ENCODE measurements at places on chromosomes 7 and 10. TPM values are rescaled to one million over a fixed set of nuclear protein-coding genes. Genes with fewer than 3 reads are reported as not detected.
A peak's percentile ranks its signal among the peaks of the same experiment; 100 is the strongest.

DNA sequence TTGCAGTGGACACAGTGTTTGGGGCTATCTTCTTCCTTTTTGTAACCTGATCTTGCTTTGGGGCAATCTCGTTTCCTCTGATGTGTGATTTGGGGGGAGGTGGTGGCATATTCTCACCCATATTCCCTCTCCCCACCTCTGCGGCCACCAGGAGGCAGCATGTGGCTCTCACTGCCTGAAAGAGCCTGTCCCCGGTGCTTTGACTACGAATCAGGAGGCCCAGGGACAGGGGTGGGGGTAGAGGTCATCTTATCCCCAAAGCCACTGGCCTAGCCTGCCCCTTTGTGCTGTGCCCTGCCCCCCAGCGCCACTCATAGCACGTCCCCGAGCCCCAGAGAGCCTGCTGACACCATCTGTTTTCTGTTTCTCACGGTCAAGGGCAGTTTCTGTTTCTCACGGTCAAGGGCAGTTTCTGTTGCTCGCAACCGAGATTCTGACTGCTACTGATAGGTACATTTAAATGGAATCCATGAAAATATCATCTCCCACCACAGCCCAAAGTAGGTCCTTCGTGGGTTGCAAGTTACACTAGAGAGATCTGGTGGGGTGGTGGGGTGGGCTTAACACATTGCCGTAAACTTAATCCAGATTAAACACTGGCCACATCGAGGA lies 28.2 kb downstream of the PHYH start:
- peak; percentile 88 for DNase-seq

CALN1 gene
- 0.45 TPM for total RNA-seq

GRCh38 chr10:95321554-95322301 lies 30.9 kb upstream of the PDLIM1 start:
- DNase-seq: no peak

STEAP1B gene
- total RNA-seq: not detected

LRRN3 gene
- 0.48 TPM for total RNA-seq

GPR15LG gene
- total RNA-seq: 0.20 TPM

PKD2L1 gene
- total RNA-seq: 0.20 TPM

- no peak for DNase-seq
Measured at GRCh38 chr7:75599244-75599781, 107.2 kb downstream of the SPDYE5 start.
